Adipocyte (in vitro differentiated cells): ENCODE measurements at places on chromosomes 1 and 21.

DNA sequence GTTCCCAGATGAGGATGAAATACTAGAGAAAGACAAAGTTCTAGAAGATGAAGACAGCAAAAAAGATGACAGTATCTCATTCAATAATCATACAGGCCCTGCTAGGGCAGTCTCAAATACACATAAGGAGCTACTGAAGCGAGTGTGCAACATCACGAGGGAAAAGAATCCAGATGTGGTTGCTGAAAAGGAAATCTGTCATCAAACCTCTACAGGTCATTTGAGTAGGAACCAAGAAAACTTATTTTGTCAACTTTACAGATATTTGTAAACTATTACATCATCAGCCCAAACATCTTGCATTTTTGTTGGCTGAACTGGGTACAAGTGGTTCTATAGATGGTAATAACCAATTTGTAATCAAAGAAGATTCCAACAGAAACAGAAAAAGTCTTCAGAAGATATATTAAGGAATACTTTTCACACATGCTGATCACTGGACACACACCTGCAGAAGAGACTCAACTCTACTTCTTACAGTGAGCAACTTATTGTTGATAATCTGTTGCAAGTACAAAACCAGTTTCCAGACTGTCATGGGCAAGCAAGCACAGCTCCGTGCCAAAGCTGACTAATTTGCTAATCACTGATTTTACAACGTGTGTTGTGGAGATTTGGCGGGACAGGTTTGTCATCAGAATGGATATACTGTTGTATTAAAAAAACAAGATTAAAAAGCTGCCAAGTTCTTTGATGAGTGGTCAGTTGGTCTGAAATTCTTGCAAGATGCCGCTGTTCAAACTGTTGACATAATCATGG is 42.1 kb downstream of the TRIM33 start:
- DNase-seq: no peak

GRCh38 chr1:39369565-39369964 is 121.9 kb upstream of the BMP8A start:
- no peak for DNase-seq

GRCh38 chr1:31828341-31828740 is 12.5 kb upstream of the SPOCD1 start:
- no peak for DNase-seq

- DNase-seq: no peak
Observed at GRCh38 chr1:215055281-215055935, 27.1 kb upstream of the KCNK2 start.

DNA sequence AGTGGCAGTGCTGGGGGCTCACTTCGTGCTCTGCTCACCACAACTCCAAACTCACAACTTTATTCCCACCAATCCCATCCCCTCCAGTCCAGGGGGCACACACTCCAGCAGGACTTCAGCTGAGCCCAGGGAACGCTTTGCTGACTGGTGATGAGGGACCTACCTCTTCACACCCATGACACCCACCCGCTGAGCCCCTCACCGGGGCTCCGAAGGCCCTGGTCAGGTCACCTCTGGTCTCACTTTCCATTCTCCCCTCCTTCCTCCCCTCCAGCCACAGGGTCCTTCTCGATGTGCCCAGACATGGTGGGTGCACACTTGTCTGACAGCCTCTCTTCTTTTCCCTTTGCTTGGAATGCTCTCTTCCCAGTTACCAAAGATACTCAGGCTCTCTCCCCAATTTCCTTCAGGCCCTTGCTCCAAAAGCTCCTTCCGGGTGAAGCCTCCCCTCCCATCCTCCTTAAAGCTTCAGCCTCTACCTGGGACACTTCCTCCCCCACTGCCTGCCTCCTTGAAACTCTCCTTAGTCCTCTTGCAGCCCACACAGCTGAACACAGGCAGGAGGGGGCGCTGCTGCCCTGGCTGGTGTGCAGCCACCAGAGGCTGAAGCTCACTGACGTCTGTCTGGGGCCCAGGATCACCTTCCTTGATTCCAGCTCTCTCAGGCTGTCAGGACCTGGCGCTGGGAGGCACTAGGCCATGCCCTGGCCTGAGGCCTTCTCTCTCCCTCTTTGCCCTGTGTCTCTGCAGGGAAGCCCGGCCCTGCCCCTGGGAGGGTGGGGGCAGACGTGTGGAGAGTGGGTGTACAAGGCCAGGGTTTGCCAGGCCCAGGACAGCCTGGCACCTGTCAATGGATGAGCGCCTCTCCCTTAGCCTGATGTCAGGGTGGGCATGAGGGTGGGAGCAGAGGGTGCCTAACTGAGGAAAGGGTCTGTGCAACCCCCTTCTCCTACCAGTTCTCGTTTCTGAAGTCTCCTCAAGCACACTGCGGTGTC is 1.6 kb downstream of the KCNE1 start:
- DNase-seq: peak; percentile 72

DNA sequence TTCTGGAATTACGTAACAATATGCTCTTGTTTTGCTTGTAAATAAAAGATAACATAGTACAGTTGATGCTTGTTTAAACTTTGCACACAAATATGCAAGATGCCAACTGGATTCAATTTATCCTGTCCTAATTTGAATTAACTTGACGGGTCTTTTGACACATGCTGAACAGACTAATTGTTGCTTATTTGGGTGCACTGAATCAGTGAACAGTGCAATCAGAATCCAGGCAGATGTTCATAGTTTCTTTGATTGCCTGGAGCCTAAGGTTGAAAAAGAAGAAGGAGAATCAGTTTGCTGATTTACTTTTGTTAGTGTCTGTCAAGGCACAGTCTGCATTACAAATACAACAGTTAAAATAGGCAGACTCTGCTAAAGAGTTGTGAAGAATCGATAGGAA is 307.9 kb downstream of the COL11A1 start:
- peak; percentile 18 for DNase-seq
